Large intestine (tissue), 12 donors: ENCODE measurements at places on chromosomes 2 and 18.
A peak's percentile ranks its signal among the peaks of the same experiment; 100 is the strongest.

- no peak overlapping the region for H3K27ac ChIP-seq
- no peaks in the 10 kb centered on the region for H3K27me3 ChIP-seq
- no peaks in the 10 kb centered on the region for H3K36me3 ChIP-seq
- H3K4me1 ChIP-seq, result no peaks in the 10 kb centered on the region
- no peak overlapping the region for H3K4me3 ChIP-seq
- no peak for DNase-seq
Observed at GRCh38 chr18:79609841-79610281, 69.7 kb upstream of the CTDP1 start.

GRCh38 chr18:13524054-13524453 lies 202.3 kb downstream of the FAM210A start:
- H3K27ac ChIP-seq, result no peak overlapping the region
- no peak for DNase-seq
- no peaks in the 10 kb centered on the region for H3K36me3 ChIP-seq

GRCh38 chr2:33372940-33373553 lies 103.4 kb upstream of the RASGRP3 start:
- DNase-seq, result peak; percentile 13
- no peak overlapping the region for H3K4me3 ChIP-seq
- no peaks in the 10 kb centered on the region for H3K36me3 ChIP-seq
- H3K27me3 ChIP-seq, result no peaks in the 10 kb centered on the region

- no peaks in the 10 kb centered on the region for H3K4me1 ChIP-seq
- H3K4me3 ChIP-seq, result no peak overlapping the region
- no peak for DNase-seq
- H3K27me3 ChIP-seq, result peaks cover 23% of the 10 kb centered on the region
Observed at GRCh38 chr2:26838121-26838906, 9.6 kb upstream of the DPYSL5 start.

- H3K27me3 ChIP-seq, result no peaks in the 10 kb centered on the region
- no peaks in the 10 kb centered on the region for H3K36me3 ChIP-seq
Observed at GRCh38 chr2:47652061-47652690, 130.8 kb upstream of the MSH6 start.

GRCh38 chr2:112199188-112199587 lies 55.7 kb downstream of the ZC3H8 start:
- no peak overlapping the region for H3K27ac ChIP-seq
- no peaks in the 10 kb centered on the region for H3K27me3 ChIP-seq
- DNase-seq, result no peak
- no peaks in the 10 kb centered on the region for H3K36me3 ChIP-seq
- H3K4me3 ChIP-seq, result no peak overlapping the region

GRCh38 chr18:59416818-59417217 lies 57.8 kb upstream of the LMAN1 start:
- H3K36me3 ChIP-seq, result no peaks in the 10 kb centered on the region
- H3K27ac ChIP-seq, result no peak overlapping the region
- H3K4me3 ChIP-seq, result no peak overlapping the region
- no peak for DNase-seq
- H3K27me3 ChIP-seq, result peaks cover 5% of the 10 kb centered on the region

- H3K4me3 ChIP-seq, result no peak overlapping the region
- no peaks in the 10 kb centered on the region for H3K27me3 ChIP-seq
- H3K36me3 ChIP-seq, result no peaks in the 10 kb centered on the region
- peaks cover 46% of the 10 kb centered on the region for H3K4me1 ChIP-seq
Observed at GRCh38 chr18:3722649-3723433, 272.9 kb downstream of the TGIF1 start.

DNA sequence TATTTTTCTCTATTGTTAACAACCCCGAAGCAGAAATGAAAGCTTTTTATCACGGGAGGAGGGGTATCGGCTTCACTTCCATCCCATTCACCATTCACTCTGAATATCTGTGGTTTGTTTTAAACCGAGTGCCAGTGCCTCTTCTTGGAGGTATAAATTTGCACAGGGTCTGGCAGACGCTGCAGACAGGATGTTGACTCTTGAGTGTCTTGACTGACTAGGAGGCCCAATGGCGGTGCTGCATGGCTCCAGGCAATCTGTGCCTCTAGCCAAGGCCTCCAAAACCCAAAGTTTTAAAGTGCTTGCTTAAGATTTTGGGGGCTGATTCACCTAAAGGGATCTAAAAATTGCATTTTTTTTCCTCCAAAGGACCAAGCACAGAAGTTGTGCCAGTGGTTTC lies 183.8 kb downstream of the LTBP1 start:
- H3K4me1 ChIP-seq, result no peaks in the 10 kb centered on the region
- H3K27me3 ChIP-seq, result no peaks in the 10 kb centered on the region
- no peaks in the 10 kb centered on the region for H3K36me3 ChIP-seq
- H3K27ac ChIP-seq, result no peak overlapping the region

DNA sequence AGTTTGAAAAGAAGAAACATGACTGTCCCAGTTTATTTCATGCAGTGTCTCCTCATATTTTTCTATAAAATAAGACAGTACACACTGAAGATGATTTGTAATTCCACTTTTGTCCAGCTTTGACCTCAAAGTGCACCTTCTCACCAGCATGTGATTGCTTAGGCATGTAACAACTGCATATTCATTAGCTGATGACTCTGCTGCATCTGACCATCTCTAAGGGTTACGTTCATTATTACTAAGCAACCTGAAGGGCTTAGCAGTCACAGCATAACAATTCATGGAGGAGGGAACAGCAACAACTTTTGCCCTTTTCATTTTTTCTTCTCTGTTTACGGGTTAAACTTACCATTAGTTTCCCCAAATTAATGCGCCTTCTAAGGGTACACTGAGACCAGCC lies 330.6 kb upstream of the PIK3C3 start:
- H3K4me3 ChIP-seq, result no peak overlapping the region
- no peak for DNase-seq
- no peaks in the 10 kb centered on the region for H3K4me1 ChIP-seq
- no peaks in the 10 kb centered on the region for H3K27me3 ChIP-seq

GRCh38 chr18:24296276-24296675 lies 101.3 kb downstream of the OSBPL1A start:
- H3K4me1 ChIP-seq, result peaks cover 7% of the 10 kb centered on the region
- H3K4me3 ChIP-seq, result no peak overlapping the region
- no peak overlapping the region for H3K27ac ChIP-seq
- no peak for DNase-seq

DNA sequence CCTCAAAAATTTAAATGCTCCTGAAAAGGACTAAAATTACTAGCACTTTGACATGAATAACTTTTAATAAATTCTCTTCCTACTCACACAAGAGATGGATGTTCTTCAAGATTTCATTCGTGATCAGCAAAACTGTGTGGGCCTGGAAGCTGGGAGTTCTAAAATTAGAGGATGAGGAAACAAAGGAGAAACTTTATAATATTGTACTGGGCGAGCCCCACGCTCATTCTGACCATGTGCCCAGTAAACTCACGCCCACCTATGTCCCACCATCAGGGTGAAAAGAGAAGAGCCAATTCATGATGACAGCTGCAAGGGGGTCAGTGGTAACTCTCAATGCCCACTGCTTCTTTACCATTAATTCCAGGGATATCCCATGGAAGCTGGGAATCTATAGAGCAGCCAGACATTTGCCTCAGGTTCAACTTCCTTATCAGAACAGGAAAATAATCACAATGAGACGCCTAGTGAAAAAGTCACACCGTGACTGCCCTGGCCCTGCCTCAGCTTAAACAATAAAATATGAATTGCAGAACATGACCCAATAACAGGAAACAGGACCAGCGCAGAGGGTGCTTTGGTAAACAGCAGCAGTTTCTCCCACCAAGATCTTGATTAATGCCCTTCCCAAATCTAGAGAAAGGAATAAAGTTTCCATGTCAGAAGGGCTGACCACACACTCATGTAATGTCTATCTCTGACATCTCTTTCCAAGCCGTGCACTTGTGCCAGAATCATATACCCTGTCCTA lies 438.6 kb downstream of the TXNL1 start:
- no peak overlapping the region for H3K27ac ChIP-seq
- no peaks in the 10 kb centered on the region for H3K27me3 ChIP-seq
- no peak for DNase-seq
- no peaks in the 10 kb centered on the region for H3K4me1 ChIP-seq

- H3K27me3 ChIP-seq, result no peaks in the 10 kb centered on the region
- no peak for DNase-seq
- no peak overlapping the region for H3K4me3 ChIP-seq
- H3K36me3 ChIP-seq, result no peaks in the 10 kb centered on the region
- no peak overlapping the region for H3K27ac ChIP-seq
Observed at GRCh38 chr18:12750076-12750714, 47.4 kb downstream of the PSMG2 start.

GRCh38 chr2:219664041-219664440 lies 36.6 kb downstream of the SLC4A3 start:
- H3K27ac ChIP-seq, result no peak overlapping the region
- no peaks in the 10 kb centered on the region for H3K36me3 ChIP-seq
- no peak for DNase-seq
- H3K4me1 ChIP-seq, result no peaks in the 10 kb centered on the region
- H3K27me3 ChIP-seq, result no peaks in the 10 kb centered on the region

- no peaks in the 10 kb centered on the region for H3K27me3 ChIP-seq
- no peaks in the 10 kb centered on the region for H3K36me3 ChIP-seq
- H3K4me3 ChIP-seq, result no peak overlapping the region
- no peak overlapping the region for H3K27ac ChIP-seq
Observed at GRCh38 chr18:4817665-4818064, 362.6 kb upstream of the DLGAP1 start.

DNA sequence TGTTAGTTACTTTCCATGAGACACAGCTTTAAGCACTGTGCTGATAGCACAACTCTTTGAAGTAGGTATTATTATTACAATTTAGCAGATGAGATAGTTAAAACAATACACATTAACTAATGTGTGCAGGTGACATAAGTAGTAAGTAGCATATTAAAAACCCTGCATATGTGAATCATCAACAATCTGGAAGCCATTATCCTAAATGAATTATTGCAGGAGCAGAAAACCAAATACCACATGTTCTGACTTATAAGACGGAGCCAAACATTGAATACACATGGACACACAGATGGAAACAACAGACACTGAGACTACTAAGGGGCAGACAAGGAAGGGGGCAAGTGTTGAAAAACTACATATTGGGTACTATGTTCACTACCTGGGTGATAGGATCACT lies 300.3 kb upstream of the GULP1 start:
- no peak overlapping the region for H3K4me3 ChIP-seq
- H3K4me1 ChIP-seq, result no peaks in the 10 kb centered on the region
- no peak overlapping the region for H3K27ac ChIP-seq
- no peak for DNase-seq

- peaks cover 6% of the 10 kb centered on the region for H3K36me3 ChIP-seq
- no peaks in the 10 kb centered on the region for H3K27me3 ChIP-seq
- H3K4me1 ChIP-seq, result no peaks in the 10 kb centered on the region
- no peak overlapping the region for H3K4me3 ChIP-seq
- no peak for DNase-seq
- no peak overlapping the region for H3K27ac ChIP-seq
Observed at GRCh38 chr2:105373895-105374401, 24.9 kb downstream of the FHL2 start.

GRCh38 chr18:55433648-55434047 lies 154.3 kb downstream of the TCF4 start:
- H3K4me1 ChIP-seq, result no peaks in the 10 kb centered on the region
- H3K36me3 ChIP-seq, result no peaks in the 10 kb centered on the region
- no peak for DNase-seq
- H3K27ac ChIP-seq, result no peak overlapping the region
- H3K4me3 ChIP-seq, result no peak overlapping the region
- no peaks in the 10 kb centered on the region for H3K27me3 ChIP-seq

GRCh38 chr2:170963386-170963785 lies 34.3 kb downstream of the GORASP2 start:
- H3K4me3 ChIP-seq, result no peak overlapping the region
- H3K36me3 ChIP-seq, result peaks cover 80% of the 10 kb centered on the region
- no peaks in the 10 kb centered on the region for H3K4me1 ChIP-seq
- no peaks in the 10 kb centered on the region for H3K27me3 ChIP-seq
- H3K27ac ChIP-seq, result no peak overlapping the region

DNA sequence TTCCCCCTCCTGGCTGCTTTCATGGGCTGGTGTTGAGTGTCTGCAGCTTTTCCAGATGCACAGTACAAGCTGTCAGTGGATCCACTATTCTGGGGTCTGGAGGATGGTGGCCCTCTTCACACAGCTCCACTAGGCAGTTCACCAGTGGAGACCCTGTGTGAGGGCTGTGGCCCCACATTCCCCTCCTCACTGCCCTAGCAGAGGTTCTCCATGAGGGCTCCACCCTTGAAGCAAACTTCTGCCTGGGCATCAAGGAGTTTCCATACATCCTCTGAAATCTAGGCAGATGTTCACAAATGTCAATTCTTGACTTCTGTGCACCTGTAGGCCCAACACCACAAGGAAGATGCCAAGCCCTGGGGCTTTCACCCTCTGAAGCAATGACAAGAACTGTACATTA lies 1386.2 kb upstream of the ACVR2A start:
- no peaks in the 10 kb centered on the region for H3K36me3 ChIP-seq
- no peak overlapping the region for H3K4me3 ChIP-seq
- DNase-seq, result no peak
- H3K27ac ChIP-seq, result no peak overlapping the region
- no peaks in the 10 kb centered on the region for H3K4me1 ChIP-seq
- no peaks in the 10 kb centered on the region for H3K27me3 ChIP-seq

DNA sequence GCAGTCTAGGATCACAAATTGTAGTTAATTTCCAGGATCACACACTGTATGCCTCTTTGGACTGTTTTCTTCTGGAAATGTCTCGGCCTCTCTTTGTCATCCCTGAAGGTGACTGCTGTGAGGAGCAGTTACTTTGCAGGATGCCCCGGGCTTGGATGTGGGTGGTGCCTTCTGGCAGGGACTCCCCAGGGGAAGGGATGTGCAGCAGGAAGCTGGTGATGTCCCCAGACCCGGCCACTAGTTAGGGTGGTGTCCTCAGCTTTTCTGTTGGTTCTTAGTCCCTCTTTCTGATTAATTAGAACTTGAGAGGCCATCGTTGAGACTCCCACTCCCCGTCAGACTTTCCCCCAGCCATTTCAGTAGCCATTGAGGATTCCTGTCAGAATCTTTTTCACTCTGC lies 286.6 kb upstream of the HDAC4 start:
- no peak overlapping the region for H3K4me3 ChIP-seq
- H3K36me3 ChIP-seq, result no peaks in the 10 kb centered on the region
- no peak for DNase-seq
- peaks cover 4% of the 10 kb centered on the region for H3K27me3 ChIP-seq
- no peaks in the 10 kb centered on the region for H3K4me1 ChIP-seq

DNA sequence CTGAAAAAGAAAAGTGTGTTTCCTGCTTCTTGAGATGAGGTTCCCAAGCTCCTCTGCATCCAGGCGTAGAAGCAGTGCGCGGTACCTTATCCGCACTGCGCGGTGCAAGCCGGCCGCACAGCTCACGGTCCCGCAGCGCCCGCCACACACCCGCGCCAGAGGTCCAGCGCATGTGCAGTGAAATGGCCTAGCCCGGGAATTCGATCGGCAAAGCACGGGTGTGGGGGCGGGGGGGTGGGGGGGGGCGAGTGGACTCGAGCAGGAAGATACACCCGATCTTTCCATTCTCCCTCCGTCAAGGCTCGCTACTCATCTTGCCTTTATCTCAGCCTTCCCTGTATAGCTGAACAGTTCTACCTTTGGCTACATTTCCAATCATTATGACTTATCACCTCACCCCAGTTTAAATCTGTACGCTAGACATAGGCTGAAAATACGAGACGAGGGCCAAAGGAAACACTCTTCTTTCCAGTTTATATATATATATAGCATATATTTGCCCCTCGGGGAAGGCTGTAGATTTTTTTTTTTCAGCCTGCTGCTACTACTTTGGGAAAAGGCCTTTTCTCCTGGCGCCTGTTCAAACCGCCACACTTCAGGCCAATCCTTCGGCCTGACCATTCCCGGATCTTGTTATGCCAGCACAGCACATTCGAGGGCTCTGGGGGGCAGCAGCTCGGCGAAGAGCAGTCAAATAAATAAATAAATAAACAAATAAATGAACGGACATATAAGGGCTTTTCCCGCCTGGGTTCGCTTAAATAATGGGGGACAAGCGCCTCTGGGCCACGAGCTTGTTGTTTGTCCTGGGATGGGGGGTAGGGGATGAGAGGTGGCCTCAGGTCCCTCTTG lies 10.4 kb downstream of the HOXD8 start:
- H3K27ac ChIP-seq, result peak overlapping the region; percentile 28
- DNase-seq, result no peak
- peaks cover 77% of the 10 kb centered on the region for H3K27me3 ChIP-seq
- H3K4me3 ChIP-seq, result peak overlapping the region; percentile 49
- H3K36me3 ChIP-seq, result no peaks in the 10 kb centered on the region
